ENCODE measurements at places on chromosomes 13 and 19.

DNA sequence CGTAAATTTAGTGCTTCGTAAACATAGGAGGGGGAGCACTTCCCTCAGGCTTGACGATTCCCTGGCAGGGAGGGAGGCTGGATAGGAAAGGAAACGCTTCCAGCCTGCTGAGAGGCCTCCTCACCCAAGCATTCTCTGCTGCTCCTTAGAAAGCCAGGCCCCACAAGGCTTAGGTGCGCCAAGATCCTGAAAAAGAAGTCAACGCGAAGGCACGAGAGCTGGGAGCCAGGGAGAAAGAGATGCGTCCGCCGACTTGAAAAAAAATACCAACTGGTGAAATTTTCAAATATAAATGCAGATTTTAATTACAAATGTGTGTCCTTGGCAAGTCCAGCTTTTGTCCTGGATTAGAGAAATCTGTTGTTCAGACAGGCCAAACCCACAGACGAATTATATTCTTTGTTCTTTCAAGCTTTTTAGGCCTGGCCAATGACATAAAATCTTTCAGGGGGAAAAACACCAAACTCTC lies 64.0 kb downstream of the ALOX5AP start:
- no peak for DNase-seq

DNA sequence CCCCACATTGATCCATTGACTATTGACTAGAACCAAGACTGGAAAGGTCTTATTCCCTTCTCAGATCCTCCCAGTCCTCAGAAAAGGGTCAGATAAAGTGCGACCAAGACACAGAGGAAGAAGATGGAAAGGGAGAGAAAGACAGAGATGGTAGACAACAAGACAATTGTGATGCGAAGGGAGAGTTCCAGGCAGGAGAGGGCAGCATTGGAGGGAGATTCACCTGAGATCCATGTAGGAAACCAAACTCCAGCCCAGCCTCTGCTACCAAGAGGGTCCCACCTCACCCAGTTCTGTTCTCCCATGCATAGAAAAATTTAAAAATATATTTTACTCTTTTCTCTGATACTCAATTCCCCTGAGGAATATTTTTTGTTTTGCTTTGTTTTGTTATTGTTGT lies 67.3 kb upstream of the TSHZ3 start:
- DNase-seq, result no peak

GRCh38 chr19:38429811-38430156 lies 3.7 kb upstream of the RYR1 start:
- DNase-seq, result no peak

GRCh38 chr19:30547246-30547645 lies 175.1 kb downstream of the ZNF536 start:
- no peak for DNase-seq

- DNase-seq, result no peak
These were observed 1158.0 kb upstream of the SPRY2 start for GRCh38 chr13:81498969-81499368.

- no peak for DNase-seq
These were observed 58.3 kb downstream of the MBNL2 start for GRCh38 chr13:97280478-97280877.

DNA sequence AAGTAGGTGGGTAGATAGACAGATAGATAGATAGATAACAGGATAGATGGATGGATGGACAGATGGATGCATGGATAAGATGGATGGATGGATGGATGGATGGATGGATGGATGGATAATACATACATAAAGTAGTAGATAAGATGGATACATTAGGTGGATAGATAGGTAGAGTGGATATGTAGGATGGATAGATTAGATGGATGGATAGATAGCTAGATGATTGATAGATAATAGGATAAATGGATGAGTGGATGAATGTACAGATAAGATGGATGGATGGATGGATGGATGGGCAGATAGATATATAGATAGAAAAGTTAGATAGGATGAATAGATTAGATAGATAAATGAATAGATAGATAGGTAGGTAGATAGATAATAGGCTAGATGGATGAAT lies 2.1 kb downstream of the CYP4F3 start:
- DNase-seq, result no peak

GRCh38 chr13:56515441-56515840 lies 625.3 kb upstream of the PRR20A start:
- no peak for DNase-seq

GRCh38 chr19:18746401-18747325 lies 44.4 kb downstream of the COMP start:
- no peak for DNase-seq

- no peak for DNase-seq
These were observed 15.0 kb downstream of the MYO9B start for GRCh38 chr19:17090583-17090982.

GRCh38 chr13:68145852-68146251 lies 915.7 kb upstream of the PCDH9 start:
- no peak for DNase-seq

- DNase-seq, result no peak
These were observed 20.3 kb downstream of the SPATA13 start for GRCh38 chr13:24180750-24181377.

- DNase-seq, result no peak
These were observed 210.7 kb upstream of the SLC10A2 start for GRCh38 chr13:103276775-103277498.

DNA sequence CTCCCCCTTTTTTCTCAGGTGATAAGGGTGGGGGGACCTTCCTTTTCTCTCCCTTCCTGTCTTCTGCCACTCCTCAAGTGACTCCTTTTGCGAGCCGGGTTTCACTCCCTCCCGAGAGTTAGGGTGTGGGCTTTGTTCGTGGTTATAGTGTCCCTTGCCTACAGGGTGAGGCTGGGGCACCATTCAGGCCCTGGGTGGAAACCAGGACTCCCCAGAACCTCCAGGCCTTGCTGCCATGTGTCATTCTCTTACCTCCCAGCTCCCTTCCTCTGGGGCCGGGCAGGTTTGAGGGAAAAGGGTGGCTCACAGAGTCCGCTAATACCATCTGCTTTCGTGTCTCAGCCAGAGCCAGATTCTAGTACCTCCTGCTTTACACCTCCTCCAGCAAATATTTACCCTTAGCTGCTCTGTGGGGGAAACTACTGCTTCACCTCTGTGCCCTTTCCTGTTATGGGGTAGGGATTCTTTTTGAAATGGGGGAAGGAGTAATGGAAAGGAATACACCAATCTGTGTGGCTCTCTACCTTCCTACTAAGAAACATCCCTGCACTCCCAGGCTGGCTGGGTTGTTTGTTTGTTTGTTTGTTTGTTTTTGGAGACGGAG lies 2.8 kb downstream of the ACTN4 start:
- DNase-seq, result no peak

GRCh38 chr19:58350001-58350861 lies 3.1 kb downstream of the A1BG start:
- DNase-seq, result no peak

GRCh38 chr13:94268661-94269060 lies 210.8 kb downstream of the DCT start:
- DNase-seq, result no peak

- no peak for DNase-seq
These were observed 344 bp upstream of the HAUS5 start for GRCh38 chr19:35612224-35612558.

GRCh38 chr13:38340624-38341023 lies 9.0 kb upstream of the UFM1 start:
- no peak for DNase-seq

GRCh38 chr13:44393391-44393790 lies 19.8 kb downstream of the SERP2 start:
- DNase-seq, result no peak

DNA sequence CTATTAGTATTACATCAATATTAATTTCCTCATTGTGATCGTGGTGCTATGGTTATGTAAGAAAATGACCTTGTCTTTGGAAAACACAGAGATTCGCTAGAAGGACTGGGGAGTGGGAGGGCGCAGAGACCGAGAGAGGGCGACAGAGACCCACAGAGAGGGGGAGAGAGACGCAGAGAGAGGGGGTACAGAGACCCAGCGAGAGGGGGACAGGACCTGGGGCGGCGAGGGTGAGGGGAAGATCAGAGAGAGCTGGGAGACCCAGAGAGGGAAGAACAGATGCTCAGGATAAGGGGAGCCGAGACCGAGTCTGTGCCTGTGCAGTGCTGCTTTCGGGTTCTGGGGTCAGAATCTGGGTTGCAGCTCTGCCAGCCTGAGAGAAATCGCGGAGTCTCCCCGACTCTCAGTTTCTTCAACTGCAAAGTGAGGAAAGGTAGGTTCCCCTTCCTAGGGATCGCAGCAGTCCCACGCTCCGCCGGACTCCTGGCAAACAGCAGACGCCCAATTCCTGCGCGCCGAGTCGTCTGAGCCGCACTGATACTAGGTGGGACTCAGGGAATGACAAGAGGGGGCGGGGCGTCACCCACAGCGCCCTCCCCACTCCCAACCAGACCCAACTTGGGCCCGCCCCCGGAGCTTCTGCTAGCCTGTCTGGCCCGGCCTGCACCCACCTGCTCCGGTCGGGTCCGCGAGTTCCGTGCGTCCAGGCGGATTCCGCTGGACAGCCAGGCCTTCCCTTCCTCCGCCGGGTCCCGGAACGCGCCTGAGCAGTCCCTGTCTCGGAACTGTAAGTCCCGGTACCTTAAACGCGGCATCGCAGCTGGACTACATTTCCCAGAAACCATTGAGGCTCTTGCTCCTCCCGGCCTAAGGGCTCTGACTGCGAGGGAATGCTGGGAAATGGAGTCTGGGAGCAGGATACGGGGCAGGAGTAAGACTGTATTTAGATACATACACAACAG lies 15.3 kb downstream of the IZUMO2 start:
- peak; percentile 59 for DNase-seq

DNA sequence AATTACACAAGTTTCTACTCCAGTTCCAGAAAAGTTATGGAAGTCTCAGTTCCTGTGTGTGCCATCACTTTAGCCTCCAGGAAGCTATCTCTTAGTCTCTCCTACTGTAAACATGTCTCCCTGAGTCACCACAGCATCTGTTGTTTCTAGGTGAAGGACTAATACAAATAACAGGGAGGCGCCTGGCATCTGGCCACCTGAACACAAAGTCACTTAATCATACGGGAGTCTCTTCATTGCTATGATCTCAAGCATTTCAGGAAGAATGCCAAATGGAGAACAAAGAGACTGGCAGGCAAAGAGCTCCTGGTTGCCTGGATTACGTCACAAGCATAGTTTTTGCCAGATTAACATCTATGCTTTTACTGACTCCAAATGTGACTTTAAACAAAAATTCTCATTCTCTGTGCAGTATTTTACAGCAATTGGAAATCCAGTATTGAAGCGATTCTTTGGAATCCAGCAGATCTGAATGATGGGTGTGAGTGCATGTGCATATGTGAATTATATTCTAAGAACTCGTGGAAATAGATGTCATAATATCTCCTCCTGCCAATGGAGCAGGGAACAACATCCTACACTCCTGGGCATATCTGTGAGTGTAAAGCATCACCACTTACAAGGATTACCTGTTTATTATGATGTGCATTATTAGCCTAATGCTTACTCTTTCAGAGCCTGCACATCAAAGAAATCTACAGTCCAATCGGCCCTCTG lies 572.8 kb downstream of the PCDH9 start:
- no peak for DNase-seq

DNA sequence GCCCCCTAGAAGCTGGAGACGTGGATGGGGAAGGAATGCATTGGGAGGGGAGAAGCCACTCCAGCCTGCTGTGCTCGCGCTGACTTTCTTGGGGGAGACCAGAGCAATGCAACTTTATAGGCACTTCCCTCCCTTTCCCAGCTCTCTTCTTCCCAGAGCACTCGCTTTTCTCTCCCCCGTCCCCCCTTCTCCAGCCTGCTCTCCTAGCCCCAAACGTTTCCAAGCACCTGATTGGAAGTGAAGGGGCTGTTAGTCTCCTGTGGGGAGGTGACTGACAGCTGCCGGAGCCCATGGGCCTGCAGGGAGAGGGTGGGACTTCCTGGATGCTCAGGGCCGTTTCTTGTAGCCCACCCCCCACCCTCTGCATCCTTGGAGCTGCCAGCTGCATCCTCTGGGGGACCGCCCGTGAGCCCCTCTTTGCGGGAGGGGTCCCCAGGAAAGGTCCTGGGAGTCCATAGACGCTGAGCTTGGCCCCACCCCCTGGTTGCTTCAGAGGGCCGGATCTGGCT lies 2.5 kb downstream of the HDGFL2 start:
- DNase-seq, result no peak

All from activated naive CD8-positive, alpha-beta T cell treated with anti-CD3 and anti-CD28 coated beads, Interleukin-2, amount 10 ng/mL, durations not matched to agents 7 days and 5 days (primary cell).